ENCODE measurements at places on chromosomes 5 and 9. TPM values are rescaled to one million over a fixed set of nuclear protein-coding genes. Genes with fewer than 3 reads are reported as not detected.

Gene TMC1
- not detected for total RNA-seq

Gene FBXO4
- total RNA-seq, result 16.0 TPM

Gene PCAT7
- not detected for total RNA-seq

Gene FOXD4L3
- total RNA-seq, result not detected

GRCh38 chr9:94703488-94704140 is 22.9 kb upstream of the AOPEP start:
- no peaks in the 10 kb centered on the region for H3K4me1 ChIP-seq
- H3K27ac ChIP-seq, result no peak overlapping the region
- no peak for DNase-seq
- peaks cover 30% of the 10 kb centered on the region for H3K27me3 ChIP-seq
- no peak overlapping the region for H3K4me3 ChIP-seq

DNA sequence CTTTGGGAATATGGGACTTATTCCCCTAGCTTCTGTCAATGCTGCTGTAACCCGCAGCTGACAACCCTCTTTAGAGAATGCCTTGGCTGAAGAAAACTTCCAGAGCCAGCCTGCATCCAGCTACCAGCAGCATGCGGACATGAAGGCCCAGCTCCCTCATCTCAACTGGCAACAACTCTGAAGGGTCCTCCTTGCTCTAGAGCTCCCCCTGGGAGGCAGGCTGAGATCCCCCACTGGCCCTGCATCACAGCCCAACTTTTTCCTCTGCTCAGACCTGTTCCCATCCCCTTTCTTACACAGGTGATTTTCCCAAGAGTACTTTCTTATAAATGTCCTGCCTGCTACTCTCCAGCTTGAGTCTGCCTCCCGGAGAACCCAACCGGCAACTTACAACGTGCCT is 18.7 kb upstream of the WNT8A start:
- H3K36me3 ChIP-seq, result no peaks in the 10 kb centered on the region
- peaks cover 10% of the 10 kb centered on the region for H3K4me1 ChIP-seq
- H3K27ac ChIP-seq, result no peak overlapping the region
- H3K27me3 ChIP-seq, result peaks cover 2% of the 10 kb centered on the region

DNA sequence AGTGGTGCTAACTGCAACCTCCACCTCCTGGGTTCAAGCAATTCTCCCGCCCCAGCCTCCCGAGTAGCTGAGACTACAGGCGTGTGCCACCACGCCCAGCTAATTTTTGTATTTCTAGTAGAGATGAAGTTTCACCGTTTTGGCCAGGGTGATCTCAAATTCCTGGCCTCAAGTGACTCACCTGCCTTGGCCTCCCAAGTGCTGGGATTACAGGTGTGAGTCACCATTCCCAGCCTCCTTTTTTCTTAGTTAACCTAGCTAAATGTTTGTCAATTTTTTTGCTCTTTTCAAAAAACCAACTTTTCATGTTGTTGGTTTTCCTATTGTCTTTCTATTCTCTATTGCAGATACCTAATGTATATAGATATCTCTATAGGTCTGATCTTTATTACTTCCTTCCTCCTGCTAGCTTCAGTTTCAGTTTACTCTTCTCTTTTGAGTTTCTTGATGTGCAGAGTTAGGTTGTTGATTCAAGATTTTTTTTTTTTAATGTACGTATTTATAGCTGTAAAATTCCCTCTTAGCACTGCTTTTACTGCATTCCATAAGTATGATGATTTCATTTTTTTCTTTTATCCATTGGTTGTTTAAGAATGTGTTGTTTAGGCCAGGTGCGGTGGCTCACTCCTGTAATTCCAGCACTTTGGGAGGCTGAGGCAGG is 32.9 kb downstream of the FGD3 start:
- no peaks in the 10 kb centered on the region for H3K27me3 ChIP-seq
- peak overlapping the region; percentile 83 for H3K27ac ChIP-seq
- peaks cover 78% of the 10 kb centered on the region for H3K36me3 ChIP-seq
- H3K4me3 ChIP-seq, result peak overlapping the region; percentile 61
- no peak for DNase-seq
- peaks cover 49% of the 10 kb centered on the region for H3K4me1 ChIP-seq

GRCh38 chr5:56164376-56164775 is 68.8 kb downstream of the ANKRD55 start:
- H3K27me3 ChIP-seq, result peaks cover 26% of the 10 kb centered on the region
- H3K4me1 ChIP-seq, result peaks cover 26% of the 10 kb centered on the region
- DNase-seq, result no peak
- no peaks in the 10 kb centered on the region for H3K36me3 ChIP-seq

DNA sequence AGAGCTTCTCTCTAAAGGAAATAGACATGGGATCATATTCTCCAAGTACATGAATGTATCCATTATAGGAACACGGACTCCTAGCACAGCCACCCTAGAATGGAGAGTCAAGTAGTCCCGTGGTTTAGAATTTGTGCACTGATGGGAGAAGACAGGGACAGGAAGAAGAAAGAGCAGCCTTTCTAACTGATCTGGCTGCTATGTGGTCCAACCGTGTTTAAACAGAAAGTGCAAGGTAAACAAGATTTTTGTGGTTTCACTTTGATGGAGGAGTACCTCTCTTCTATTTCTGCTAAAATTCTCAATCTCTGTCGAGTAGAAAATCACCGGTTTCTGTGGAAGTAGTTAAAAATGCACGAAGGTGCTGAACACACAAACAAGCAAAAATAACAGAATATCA is 171.3 kb downstream of the ST8SIA4 start:
- H3K27ac ChIP-seq, result peak overlapping the region; percentile 90
- peak; percentile 50 for DNase-seq
- no peaks in the 10 kb centered on the region for H3K27me3 ChIP-seq
- peaks cover 9% of the 10 kb centered on the region for H3K4me1 ChIP-seq
- no peaks in the 10 kb centered on the region for H3K36me3 ChIP-seq
- peak overlapping the region; percentile 70 for H3K4me3 ChIP-seq

DNA sequence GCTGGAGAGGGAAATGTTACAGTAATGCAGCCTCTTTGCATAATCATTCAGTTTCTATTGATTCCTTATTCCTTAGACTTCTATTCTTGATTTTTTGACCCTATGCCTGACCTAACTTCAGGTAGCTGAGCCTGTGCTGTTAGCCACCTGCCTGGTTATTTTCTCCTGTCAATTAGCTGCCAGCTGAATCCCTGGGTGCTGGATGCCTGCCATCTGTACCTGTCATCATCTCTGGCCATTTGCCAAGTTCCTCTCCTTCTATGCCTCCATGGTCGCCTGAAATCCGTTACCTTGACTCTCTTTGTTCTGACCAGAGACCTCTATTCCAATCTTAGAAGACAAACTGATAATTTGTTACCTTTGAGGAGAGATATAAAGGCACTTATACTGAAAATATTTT is 178.3 kb downstream of the CAVIN4 start:
- no peaks in the 10 kb centered on the region for H3K27me3 ChIP-seq
- H3K36me3 ChIP-seq, result no peaks in the 10 kb centered on the region
- H3K4me3 ChIP-seq, result no peak overlapping the region
- no peak overlapping the region for H3K27ac ChIP-seq

DNA sequence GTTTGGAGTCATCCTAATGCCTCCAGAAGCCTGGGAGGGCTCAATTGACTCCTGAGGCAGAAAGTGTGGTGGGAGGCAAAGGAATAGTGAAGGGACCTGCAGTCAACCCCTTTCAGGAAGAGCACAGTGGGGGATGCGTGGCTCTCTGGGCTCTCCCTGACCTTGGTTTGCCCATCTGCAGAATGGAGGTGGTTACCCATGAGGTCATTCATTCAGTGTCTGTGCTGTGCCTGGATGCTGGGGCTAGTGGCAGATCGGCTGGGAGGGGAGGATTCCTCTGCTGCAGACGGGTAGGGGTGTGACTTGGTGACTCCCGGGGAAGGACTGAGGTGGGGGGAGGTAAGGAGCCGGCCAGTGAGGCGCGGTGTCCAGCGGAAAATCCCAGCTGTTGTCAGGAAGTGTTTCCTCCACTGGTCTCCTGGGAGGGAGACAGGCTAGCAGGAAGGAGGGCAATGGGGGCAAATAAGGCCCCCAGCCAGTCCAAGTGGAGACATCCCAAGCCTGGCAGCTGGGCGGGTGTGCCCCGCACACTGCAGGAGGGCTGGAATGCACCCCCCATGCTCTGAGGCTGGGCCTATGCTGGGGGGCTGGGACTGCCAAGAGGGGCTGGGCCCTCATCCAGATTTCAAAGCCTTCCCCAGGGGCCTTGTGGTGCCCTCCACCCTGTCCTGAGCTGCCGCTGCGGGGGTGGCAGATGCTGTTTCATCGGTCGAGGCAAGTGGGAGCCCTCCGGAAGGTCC is 10.9 kb downstream of the CXXC5 start:
- no peak overlapping the region for H3K27ac ChIP-seq
- no peak overlapping the region for H3K4me3 ChIP-seq
- H3K36me3 ChIP-seq, result no peaks in the 10 kb centered on the region

DNA sequence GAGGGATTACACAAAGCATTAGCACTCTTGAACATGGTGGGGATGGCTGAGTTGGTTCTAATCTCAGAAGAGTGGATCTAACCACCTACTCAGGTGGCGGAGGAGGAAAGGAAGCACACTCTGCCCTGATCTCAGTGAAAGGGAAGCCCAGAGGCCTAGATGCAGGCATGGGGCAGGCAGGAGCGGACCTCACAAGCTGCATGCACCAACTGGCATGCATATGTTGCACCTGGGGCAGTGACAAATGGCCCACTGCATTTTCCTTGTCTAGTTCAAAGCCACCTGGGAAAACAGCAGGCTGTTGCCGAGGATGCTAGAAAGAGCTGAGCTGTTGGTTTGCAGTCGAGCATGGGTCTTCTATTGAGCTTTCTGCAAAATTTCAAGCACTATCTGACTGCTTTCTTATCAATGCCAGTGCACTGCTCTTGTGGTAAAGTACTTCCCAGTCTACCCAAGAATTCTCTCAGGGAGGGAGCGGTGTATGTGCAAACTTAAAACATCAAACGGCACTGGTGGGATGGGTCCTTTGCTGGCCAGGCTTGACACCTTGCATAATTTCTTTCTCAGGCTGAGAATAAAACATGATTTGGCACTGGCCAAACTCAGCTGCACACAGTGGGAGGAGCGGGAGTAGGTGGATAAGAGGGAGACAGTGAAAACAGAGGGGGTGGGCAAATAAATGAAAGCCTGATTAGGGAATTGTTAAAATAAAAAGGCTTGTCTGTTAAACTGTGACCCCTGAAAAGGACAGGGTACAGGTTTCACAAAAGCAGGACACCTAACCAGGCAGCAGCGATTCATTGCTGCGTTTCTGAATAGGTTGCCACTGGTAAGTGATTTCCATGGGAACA is 108.9 kb downstream of the MARCHF3 start:
- no peak overlapping the region for H3K27ac ChIP-seq
- H3K27me3 ChIP-seq, result no peaks in the 10 kb centered on the region
- H3K4me3 ChIP-seq, result no peak overlapping the region
- peaks cover 1% of the 10 kb centered on the region for H3K36me3 ChIP-seq
- no peak for DNase-seq

DNA sequence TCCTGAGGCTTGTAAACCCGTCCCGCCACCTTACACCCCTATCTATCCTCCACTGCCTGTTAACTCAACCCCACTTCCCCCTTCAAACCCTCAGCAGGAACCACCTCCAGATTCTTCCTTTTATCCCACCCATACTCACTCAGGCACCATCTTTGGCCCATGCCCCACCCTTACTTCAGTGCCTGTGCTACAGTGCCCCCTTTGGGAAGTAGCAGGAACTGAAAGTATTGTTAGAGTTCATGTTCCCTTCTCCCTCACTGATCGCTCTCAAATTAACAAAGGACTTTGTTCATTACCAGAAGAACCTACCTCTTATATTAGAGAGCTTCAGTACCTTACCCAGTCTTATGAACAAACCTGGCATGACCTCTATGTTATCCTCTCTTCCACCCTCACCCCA is 92.2 kb upstream of the MOCS2 start:
- H3K27ac ChIP-seq, result no peak overlapping the region
- peaks cover 5% of the 10 kb centered on the region for H3K4me1 ChIP-seq
- no peaks in the 10 kb centered on the region for H3K36me3 ChIP-seq
- no peak for DNase-seq
- no peak overlapping the region for H3K4me3 ChIP-seq

DNA sequence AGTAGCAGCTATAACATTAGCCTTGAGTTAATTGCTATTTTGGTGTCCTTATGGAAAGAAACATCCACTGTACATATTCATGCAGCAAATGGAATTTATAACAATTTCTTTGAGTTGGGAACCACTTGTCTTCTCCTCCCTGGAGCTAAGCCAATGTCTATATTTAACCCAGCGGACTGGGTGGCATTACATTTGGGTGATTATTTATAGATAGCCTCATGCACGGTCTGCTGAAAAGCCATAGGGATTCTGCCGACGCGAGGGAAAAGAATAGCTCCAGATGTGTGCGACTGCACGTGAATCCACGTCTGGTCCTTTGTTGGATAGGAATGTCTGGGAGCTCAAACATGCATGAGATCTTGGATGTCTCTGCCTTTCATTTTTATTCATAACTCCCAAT is 157.5 kb upstream of the BRINP1 start:
- H3K36me3 ChIP-seq, result no peaks in the 10 kb centered on the region
- no peak overlapping the region for H3K27ac ChIP-seq
- no peak overlapping the region for H3K4me3 ChIP-seq

- peaks cover 3% of the 10 kb centered on the region for H3K36me3 ChIP-seq
- H3K4me1 ChIP-seq, result no peaks in the 10 kb centered on the region
- H3K27ac ChIP-seq, result no peak overlapping the region
- H3K4me3 ChIP-seq, result no peak overlapping the region
- H3K27me3 ChIP-seq, result no peaks in the 10 kb centered on the region
Measured at GRCh38 chr5:81547001-81547400, 153.1 kb upstream of the ACOT12 start.

GRCh38 chr5:139796061-139796806 is 626 bp downstream of the PSD2 start:
- no peak for DNase-seq
- no peak overlapping the region for H3K4me3 ChIP-seq
- H3K4me1 ChIP-seq, result peaks cover 3% of the 10 kb centered on the region
- H3K36me3 ChIP-seq, result no peaks in the 10 kb centered on the region
- H3K27me3 ChIP-seq, result peaks cover 74% of the 10 kb centered on the region

- H3K36me3 ChIP-seq, result peaks cover 3% of the 10 kb centered on the region
- H3K4me3 ChIP-seq, result peak overlapping the region; percentile 56
- no peak for DNase-seq
- H3K27ac ChIP-seq, result peak overlapping the region; percentile 85
- peaks cover 26% of the 10 kb centered on the region for H3K4me1 ChIP-seq
Measured at GRCh38 chr9:91395106-91395552, 28.5 kb downstream of the NFIL3 start.

- peak overlapping the region; percentile 93 for H3K4me3 ChIP-seq
- H3K27me3 ChIP-seq, result no peaks in the 10 kb centered on the region
- peak overlapping the region; percentile 90 for H3K27ac ChIP-seq
- peak; percentile 88 for DNase-seq
Measured at GRCh38 chr5:95823738-95824609, 1.4 kb upstream of the GLRX start.
